GM23248 (cell line): ENCODE measurements at places on chromosomes 2 and 18.

GRCh38 chr18:63109802-63110201 is 209.8 kb downstream of the BCL2 start:
- DNase-seq, result no peak
- no peaks in the 10 kb centered on the region for H3K36me3 ChIP-seq
- H3K27me3 ChIP-seq, result 0 out of 2 replicates have a peak, but pooled peaks cover 7% of the 10 kb centered on the region
- no peak overlapping the region for H3K27ac ChIP-seq
- H3K4me3 ChIP-seq, result no peak overlapping the region

- H3K4me3 ChIP-seq, result no peak overlapping the region
- no peaks in the 10 kb centered on the region for H3K27me3 ChIP-seq
- H3K27ac ChIP-seq, result no peak overlapping the region
Measured at GRCh38 chr2:150351922-150352321, 135.5 kb downstream of the RND3 start.

GRCh38 chr2:20491739-20492531 is 45.1 kb downstream of the RHOB start:
- H3K27me3 ChIP-seq, result no peaks in the 10 kb centered on the region
- no peaks in the 10 kb centered on the region for H3K36me3 ChIP-seq
- peaks cover 30% of the 10 kb centered on the region for H3K4me1 ChIP-seq
- H3K4me3 ChIP-seq, result no peak overlapping the region
- no peak overlapping the region for H3K27ac ChIP-seq

DNA sequence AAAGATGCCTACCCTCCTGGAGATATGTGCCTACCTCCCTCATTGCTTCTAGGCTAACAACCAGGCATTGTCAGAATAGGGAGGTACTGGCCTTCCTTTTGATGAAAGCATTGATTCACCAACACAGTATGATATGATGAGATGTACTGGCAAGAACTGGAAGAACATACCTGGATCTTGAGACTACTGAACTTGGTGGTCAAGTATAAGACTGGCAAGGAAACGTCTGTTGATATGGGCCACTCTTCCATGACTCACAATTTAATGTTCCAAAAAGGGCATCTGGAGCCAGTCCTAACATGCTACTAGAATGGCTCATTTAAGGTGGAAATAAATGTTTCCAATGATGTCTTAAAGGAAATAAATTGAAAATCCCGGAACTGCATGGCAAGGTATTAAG is 18.1 kb downstream of the DTNB start:
- H3K27me3 ChIP-seq, result no peaks in the 10 kb centered on the region
- DNase-seq, result no peak
- no peaks in the 10 kb centered on the region for H3K36me3 ChIP-seq
- no peak overlapping the region for H3K27ac ChIP-seq
- H3K4me3 ChIP-seq, result no peak overlapping the region
- peaks cover 5% of the 10 kb centered on the region; the same call in 1 of the 2 replicates for H3K4me1 ChIP-seq

- H3K36me3 ChIP-seq, result 0 out of 2 replicates have a peak, but pooled peaks cover 2% of the 10 kb centered on the region
- H3K4me3 ChIP-seq, result no peak overlapping the region
- DNase-seq, result no peak
- peaks cover 24% of the 10 kb centered on the region for H3K4me1 ChIP-seq
- H3K27me3 ChIP-seq, result no peaks in the 10 kb centered on the region
Measured at GRCh38 chr2:216281876-216282275, 90.4 kb downstream of the MARCHF4 start.

GRCh38 chr2:158578703-158579330 is 122.1 kb downstream of the PKP4 start:
- H3K36me3 ChIP-seq, result no peaks in the 10 kb centered on the region
- no peaks in the 10 kb centered on the region for H3K27me3 ChIP-seq
- H3K4me3 ChIP-seq, result no peak overlapping the region
- H3K4me1 ChIP-seq, result no peaks in the 10 kb centered on the region
